Liver (tissue), 10 donors: ENCODE measurements at places on chromosomes 3 and 15. TPM values are rescaled to one million over a fixed set of nuclear protein-coding genes. Genes with fewer than 3 reads are reported as not detected.

Gene CORO2B
- 0.65 TPM for total RNA-seq

Gene C15orf61
- total RNA-seq = 2.4 TPM

DNA sequence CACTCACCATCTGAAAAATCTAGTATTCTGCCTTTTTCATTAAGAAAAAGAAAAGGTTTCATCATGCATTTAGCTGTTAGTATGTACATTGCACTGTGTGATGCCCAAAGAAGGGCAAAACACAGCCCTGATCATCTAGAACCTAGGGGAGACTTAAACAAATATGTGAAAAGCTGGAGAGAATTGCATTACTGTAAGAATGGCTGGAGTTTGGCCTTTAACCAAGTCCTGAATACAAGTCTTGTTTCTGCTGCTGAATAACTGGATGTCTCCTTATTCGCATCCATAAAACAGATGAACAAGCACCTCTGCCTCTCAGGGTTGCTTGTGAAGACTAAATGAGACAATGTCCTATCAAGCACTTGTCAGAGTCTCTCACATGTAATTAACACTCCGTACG, 233.4 kb upstream of the LRTM1 start:
- no peaks in the 10 kb centered on the region for H3K36me3 ChIP-seq
- no peak overlapping the region for H3K27ac ChIP-seq
- no peaks in the 10 kb centered on the region for H3K4me1 ChIP-seq
- H3K4me3 ChIP-seq = no peak overlapping the region

DNA sequence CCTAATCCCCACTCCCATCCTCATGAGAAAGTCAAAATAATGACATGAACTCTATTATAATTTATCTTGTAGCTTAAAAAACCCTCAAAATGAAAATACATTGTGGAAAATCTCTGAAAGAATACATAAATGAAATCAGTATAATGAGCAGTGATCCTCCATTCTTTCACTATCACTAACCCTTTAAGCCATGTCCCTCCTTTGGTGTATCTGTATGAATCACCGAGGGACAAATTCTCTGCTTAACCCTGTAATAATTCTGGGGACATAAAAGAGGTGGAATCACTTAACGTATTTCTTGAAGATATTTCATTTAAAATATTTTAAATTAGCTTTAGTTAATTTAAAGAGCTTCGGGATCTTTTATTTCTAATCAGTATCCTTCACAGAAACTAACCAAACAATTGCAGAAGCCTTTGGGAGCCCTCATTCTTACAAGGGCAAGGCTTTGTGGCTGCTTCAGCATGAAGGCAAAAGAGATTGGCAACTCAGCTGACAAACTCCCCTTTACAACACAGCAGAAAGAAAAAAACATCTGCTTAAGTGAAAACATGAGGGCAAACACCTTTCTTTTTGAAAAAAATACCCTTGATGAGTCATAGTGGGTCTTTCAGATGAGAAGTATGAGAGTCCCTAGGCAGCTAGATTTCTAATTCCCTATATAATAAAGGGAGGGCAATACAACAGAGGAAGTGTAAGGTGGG, 44.0 kb upstream of the ALCAM start:
- no peaks in the 10 kb centered on the region for H3K27me3 ChIP-seq
- DNase-seq = no peak
- no peak overlapping the region for H3K27ac ChIP-seq
- no peaks in the 10 kb centered on the region for H3K4me1 ChIP-seq

GRCh38 chr15:27092390-27092789, 121.4 kb downstream of the GABRG3 start:
- no peak overlapping the region for H3K4me3 ChIP-seq
- no peaks in the 10 kb centered on the region for H3K4me1 ChIP-seq
- H3K27me3 ChIP-seq = no peaks in the 10 kb centered on the region
- no peak overlapping the region for H3K27ac ChIP-seq
